Activated CD8-positive, alpha-beta T cell treated with anti-CD3 and anti-CD28 coated beads, Interleukin-2, amount 10 ng/mL, durations not matched to agents 7 days and 5 days (primary cell): ENCODE measurements at places on chromosomes 3 and 15.

DNA sequence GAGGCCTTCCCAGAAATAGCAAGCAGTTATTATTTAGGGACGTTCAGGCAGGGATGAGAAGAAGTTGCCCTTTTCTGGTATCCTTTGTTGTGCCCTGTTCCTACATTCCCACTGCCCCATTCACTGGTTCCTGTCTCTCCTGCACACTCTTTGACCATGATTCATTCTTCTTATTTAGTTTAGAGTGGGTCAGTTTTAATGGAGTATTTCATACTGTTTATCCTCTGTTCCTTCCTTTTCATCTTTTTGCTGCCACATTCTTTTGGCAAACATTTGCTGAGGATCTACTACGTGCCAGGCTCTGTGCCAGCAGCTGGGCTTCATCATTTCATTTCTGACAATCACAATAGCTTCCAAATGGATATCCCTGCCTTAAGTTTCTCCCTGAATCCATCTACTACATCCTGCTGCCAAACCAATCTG is 11.8 kb upstream of the EID1 start:
- no peak for DNase-seq

- DNase-seq: no peak
Observed at GRCh38 chr3:168289471-168290008, 193.8 kb upstream of the GOLIM4 start.

DNA sequence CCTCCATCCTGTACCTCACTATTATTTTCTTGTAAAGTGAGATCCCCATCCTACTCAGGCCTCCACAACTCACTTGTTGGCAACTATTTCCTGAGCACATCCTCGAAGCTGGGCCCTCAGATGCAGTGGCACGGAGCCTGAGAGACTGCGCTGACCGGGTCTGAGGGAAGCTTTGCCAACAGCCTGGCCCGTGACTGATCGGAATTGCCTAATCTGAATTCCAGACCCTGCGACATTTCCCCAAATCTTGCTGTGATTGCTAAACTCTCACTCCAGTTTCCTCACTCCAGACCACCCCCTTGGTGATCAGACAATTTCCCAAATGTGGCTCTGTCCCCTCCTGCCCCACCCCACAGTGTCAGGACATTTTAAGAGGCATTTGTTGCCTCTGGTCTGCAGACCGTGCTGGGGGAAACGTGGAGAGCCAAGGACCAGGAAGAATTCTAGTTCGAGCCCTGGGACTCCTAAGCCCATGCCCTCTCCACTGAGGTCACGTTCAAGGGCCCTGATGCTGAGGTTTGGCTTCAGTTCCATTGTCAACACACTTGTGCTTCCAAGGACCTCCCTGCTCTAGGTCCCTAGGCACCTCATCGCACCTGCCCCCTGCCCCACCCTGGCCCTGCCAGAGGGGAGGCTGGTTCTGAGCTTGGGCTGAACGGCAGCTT is 22.8 kb downstream of the KLHL25 start:
- no peak for DNase-seq

DNA sequence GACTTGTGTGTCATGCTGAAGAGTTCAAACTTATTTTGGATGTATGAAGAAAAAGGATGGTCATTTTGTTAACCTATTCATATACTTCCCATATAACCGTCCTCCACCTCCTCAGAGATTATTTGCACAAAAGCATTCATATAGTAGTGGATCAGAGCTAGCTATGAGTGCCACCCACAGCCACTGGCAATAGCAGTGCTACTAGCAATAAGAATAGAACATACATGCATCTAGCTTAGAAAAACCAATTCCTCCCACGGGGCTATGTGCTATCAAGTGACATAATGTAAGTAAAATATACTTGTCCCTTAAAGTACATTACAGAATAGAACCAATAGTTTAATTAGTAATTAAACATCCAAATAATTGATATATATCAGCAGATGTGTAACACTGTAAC is 10.3 kb upstream of the ZBED2 start:
- DNase-seq: no peak
